ENCODE measurements at places on chromosomes 2 and 18. TPM values are rescaled to one million over a fixed set of nuclear protein-coding genes. Genes with fewer than 3 reads are reported as not detected.

- DNase-seq, result no peak
Measured at GRCh38 chr2:10003206-10004125, 39.9 kb upstream of the KLF11 start.

GRCh38 chr2:231531883-231532755 lies 1.9 kb upstream of the NMUR1 start:
- no peak for DNase-seq

DNA sequence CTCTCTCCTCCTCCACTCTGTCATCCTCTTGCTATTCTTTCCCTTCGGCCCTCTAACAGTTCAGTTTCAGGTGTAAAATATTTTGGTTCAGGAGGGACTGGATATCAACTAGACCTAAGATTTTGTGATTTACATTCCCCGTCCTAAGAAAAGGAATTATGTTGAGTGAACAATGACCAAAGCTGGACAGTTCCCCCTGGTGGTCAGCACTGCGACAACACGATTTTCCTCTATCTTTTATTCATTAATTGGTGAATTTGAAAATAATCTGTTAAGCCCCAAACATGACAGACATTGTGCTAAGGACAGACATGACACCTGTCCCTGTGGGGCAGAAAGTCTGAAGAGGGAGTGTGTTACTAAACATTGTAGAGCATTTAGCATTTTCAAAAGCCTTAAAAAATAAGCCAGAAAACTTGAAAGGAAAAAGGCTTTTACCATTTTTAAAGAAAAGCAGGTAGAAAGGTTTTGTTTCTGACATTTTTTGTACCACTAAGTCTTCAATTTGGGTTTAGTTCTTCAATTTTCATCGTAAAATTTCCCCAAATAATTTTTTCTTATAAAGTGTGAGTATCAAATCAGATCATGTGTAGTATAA lies 28.4 kb upstream of the GTF2A1L start:
- DNase-seq, result no peak

GRCh38 chr2:328761-329160 lies 40.9 kb upstream of the ALKAL2 start:
- no peak for DNase-seq

GRCh38 chr18:7889515-7889914 lies 322.4 kb downstream of the PTPRM start:
- DNase-seq, result no peak

DNA sequence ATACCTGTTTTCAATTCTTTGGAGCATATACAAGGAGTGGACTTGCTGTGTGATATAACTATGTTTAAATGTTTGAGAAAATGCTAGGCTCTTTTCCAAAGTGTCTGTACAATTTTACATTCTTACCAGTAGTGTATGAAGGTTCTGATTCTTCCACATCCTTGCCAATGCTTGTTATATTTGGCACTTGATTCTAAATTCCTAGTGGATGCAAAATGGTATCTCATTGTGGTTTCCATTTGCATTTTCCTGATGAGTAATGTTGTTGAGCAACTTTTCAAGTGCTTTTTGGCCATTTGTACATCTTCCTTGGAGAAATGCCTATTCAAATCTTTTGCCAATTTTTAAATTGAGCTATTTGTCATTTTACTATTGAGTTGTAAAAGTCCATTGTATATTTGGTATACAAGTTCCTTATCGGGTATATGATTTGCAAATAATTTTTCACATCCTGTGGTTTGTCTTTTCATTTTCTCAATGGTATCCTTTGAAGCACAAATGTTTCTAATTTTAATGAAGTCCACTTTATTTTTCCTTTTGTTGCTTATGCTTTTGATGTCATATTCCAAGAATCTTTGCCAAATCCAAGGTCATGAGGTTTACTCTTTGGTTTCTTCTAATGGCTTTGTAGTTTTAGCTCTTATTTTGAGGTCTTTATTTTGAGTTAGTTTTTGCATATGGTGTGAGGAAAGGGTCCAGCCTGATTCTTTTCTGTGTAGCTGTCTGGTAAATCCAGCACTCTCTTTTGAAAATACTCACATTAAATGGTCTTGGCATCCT lies 33.2 kb upstream of the CWC22 start:
- no peak for DNase-seq

GRCh38 chr2:150620855-150621254 lies 133.4 kb upstream of the RND3 start:
- no peak for DNase-seq

GRCh38 chr2:101401906-101402305 lies 14.6 kb upstream of the CREG2 start:
- DNase-seq, result no peak

GRCh38 chr2:97988722-97989121 lies 7.0 kb downstream of the TMEM131 start:
- no peak for DNase-seq

- no peak for DNase-seq
Measured at GRCh38 chr2:35530615-35531135, 824.9 kb upstream of the CRIM1 start.

- DNase-seq, result no peak
Measured at GRCh38 chr2:240906141-240906910, at the start of gene CROCC2. Gene CROCC2 (plus strand): TSS chr2:240906336. CDS start chr2:240906514, 178 bp downstream.

REEP1 gene
- 1.8 TPM for total RNA-seq

PRKAG3 gene
- 2.9 TPM for total RNA-seq

ZSWIM2 gene
- not detected for total RNA-seq

FAM228A gene
- total RNA-seq, result 1.1 TPM

SCN9A gene
- 1.5 TPM for total RNA-seq
